ENCODE measurements at places on chromosomes 5 and 9.
A peak's percentile ranks its signal among the peaks of the same experiment; 100 is the strongest.

DNA sequence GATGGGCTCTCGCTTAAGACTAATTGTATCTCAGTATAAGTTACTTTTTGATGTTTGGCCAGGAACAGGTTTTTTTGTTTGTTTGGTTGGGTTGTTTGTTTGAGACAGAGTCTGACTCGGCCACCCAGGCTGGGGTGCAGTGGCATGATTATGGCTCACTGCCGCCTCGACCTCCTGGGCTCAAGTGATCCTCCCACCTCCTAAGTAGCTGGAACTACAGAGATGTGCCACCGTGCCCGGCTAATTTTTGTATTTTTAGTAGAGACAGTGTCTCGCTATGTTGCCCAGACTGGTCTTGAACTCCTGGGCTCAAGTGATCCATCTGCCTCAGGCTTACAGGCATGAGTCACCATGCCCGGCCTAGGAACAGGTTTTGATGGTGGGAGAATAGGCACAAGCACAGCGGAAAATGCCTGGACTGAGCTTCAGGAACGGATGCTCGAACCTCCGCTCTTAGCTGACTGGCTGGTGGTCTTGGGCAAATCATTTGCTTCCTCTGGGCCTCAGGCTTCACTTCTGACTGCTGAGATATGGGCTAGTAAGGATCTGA, 11.4 kb upstream of the SYNPO start:
- no peak for DNase-seq

DNA sequence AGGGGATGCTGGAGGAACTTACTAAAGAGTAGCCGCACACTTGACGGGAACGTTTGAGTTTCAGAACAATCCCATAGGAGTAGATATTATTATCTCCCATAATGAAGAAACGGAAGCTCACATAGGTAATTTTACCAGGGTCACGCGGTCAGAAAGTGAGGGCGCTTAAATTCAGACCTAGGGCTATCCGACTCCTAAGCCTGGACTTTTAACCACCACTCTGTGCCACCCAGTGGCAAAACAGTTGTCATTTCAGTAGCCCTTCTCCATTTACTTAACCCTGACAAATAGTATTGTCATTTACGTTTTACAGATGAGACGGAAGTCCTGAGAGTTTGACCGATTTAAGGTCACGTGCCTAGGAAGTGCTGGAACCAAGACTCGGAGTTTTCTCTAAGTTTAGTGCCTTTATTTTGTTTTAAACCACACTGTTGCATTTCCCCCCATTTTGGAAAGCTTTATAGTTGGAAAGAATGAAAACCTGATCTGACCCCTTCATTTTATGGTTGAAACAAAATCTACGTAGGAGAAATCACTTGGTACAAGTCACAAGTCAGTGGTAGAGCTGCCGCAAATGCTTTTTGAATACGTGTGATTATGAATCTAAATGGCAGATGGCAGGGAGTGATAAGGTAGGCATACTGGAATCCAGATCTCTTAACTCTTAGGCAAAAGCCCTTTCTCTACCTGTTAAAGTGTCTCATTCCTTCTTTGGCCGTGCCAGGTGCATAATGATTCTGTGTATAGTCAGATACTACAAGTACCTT, 650 bp downstream of the MRRF start:
- DNase-seq, result peak; percentile 6

GRCh38 chr9:79689576-79689975, 117.8 kb downstream of the TLE4 start:
- no peak for DNase-seq

DNA sequence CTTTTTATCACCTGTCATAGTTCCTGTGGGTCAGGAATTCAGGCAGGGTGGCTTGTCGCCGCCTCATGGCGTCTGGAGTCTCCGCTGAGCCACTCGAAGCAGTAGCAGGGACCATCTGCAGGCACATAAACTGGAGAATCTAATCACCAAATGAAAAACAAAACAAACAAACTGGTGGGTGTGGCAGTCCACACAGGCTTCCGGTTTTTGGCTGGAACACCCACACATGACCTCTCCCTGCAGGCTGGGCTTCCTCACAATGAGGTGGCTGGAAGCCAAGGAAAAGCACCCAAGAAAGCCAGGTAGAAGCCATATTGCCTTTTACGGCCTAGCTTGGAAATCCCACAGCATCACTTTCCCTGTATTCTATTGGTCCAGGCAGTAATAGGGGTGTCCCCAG, 197.0 kb downstream of the SYK start:
- DNase-seq, result no peak

DNA sequence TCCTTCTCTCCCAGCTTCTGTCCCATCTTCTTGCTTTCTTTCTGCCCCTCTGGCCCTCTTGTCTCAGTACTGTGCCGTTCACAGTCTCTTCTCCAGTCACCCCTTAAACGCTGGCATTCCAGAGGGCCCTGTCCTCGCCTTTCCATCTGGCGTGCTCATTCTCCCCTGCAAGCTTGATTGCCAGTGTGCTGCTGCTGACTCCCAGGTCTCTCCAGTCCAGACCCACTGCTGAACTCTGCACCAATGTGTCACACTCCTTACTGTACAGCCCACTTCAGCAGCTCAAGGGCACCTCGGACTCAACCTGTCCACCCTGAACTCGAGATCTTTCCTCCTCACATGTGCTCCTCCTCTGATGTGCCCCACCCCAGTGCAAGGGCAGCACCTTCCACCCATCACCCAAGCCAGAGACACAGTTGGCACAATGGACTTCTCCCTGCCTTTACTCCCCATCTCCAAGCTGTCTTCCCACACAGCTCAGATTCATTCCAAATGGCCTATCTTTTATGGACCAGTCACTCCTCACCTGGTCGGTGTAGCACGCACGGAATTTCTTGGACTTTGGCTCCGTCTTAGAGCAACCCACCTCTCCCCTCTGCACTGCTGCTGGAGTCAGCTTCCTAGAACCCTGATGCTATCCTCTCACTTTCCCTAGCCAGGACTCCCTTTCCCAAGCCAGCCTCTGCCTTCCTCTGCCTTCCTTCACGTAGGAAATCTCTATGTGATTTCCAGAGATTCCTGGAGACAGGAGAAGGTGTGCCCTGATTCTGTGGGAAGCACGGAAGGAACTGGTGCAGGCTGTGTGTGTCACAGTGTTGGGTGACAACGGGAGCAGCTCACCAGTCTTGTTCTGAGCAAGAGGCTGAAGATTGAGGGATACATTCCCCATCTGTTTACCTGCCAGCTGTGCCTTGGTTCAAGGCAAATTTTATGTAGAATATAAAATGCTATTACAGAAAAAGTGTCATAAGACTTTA, 26.0 kb upstream of the SLC2A8 start:
- DNase-seq, result no peak

DNA sequence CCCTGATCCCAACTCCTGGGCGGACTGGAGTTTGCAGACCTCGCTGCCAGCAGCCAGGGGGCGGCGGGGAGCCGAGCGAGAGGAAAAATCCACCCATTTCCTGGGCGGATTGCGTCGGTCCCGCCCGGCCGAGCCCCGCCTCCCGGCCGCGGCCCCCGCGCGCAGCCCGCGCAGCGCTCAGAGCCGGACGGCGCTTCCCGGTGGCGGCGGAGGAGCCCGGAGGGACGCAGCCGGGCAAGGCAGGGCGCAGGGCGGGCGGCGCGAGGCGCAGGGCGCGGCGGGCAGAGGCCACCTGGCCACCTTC, at the start of gene OLFM1:
Gene OLFM1, plus strand, starts transcription at position 180 of the 304 bp plus-strand sequence. CDS start 322 bp downstream, outside the sequence.
- DNase-seq, result peak; percentile 32

GRCh38 chr9:6673326-6674025, 27.9 kb upstream of the GLDC start:
- no peak for DNase-seq

DNA sequence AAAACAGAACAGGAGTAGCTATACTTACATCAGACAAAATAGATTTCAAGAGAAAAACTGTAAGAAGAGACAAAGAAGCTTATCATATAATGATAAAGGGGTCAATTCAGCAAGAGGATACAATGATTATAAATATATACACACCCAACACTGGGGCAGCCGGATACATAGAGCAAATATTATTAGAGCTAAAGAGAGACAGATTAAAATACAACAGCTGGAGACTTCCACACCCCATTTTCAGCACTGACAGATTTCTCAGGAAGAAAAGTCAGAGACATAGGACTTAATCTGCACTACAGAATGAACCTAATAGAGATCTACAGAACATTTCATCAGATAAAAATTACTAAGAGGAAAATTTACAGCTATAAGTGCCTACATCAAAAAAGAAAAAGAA, 35.7 kb downstream of the OXCT1 start:
- no peak for DNase-seq

DNA sequence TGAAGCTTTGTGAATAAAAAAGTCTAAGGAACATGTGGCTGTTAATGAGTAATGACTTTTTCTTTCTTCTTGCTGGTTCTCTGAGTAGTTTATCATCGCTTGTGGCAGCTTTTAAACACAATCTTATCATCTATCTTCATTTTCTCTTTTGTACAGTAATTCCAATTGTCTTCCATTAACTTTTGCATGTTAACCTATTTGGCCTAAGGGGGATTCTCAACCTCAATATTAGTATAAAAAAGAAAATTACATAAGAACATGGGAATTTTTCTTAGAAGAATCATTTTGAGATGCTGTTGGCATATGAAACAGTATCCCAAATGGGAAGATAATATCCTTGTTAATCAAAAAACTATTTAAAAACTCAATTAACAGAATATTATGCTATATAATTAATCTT, 179.7 kb upstream of the GPR151 start:
- DNase-seq, result no peak

GRCh38 chr5:1210832-1211251, 9.4 kb downstream of the SLC6A19 start:
- DNase-seq, result no peak

DNA sequence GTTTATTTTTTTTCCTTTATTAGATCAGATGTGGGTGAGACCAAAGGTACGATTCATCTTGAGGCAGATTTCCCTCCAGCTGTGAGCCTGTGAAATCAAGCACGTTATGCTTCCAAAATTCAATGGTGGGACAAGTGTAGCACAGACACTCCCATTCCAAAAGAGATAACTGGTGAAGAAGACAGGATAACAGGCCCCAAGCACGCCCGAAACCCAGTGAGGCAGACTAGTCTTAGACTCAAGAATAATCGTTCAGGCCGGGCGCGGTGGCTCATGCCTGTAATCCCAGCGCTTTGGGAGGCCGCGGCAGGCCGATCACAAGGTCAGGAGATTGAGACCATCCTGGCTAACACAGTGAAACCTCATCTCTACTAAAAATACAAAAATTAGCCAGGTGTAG, 36.8 kb upstream of the COL5A1 start:
- no peak for DNase-seq

GRCh38 chr9:135480071-135480939, 723 bp downstream of the PPP1R26 start:
- no peak for DNase-seq

DNA sequence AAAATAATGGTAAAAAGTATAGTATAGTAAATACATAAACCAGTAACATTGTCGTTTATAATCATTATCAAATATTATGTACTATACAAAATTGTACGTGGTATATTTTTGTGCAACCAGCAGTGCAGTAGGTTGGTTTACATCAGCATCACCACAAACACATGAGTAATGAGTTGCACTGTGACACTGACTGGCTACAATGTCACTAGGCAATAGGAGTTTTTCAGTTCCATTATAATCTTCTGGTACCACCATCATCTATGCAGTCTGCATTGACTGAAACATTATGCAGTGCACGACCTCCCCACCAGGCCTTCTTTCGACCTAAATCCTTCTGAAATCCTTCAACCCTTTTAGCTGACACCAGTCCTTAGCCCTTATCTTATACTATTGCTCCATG, 105.8 kb downstream of the SREK1 start:
- no peak for DNase-seq

- DNase-seq, result no peak
These were observed 263.9 kb downstream of the PAPPA start for GRCh38 chr9:116417464-116417863.

DNA sequence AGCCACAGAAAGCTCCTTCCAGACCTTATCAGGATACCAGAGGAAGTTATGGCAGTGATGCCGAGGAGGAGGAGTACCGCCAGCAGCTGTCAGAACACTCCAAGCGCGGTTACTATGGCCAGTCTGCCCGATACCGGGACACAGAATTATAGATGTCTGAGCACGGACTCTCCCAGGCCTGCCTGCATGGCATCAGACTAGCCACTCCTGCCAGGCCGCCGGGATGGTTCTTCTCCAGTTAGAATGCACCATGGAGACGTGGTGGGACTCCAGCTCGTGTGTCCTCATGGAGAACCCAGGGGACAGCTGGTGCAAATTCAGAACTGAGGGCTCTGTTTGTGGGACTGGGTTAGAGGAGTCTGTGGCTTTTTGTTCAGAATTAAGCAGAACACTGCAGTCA, 70.8 kb upstream of the ENTREP1 start:
- DNase-seq, result no peak

DNA sequence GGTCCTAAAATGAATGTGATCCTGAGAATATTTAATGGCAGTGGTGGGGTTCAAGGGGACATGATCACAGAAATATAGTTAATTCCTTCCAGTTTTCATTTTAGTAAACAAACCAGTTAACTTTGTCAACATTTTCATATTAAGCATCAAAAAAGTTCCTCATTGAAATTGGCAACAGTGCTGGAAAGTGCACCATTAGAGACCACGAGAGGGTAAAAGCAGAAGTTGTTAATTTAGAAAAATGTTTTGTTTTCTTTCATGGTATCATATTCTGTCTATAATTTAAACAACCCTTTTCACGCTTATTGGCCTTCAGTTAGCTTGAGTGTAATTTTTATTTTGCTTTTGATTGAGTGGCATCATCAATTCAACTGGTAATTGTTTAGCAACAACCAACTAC, 11.9 kb downstream of the GIN1 start:
- DNase-seq, result no peak
